ENCODE measurements at places on chromosomes 16 and 17.
A peak's percentile ranks its signal among the peaks of the same experiment; 100 is the strongest.

GRCh38 chr17:65064452-65065019, 8.0 kb upstream of the GNA13 start:
- peak; percentile 67 for DNase-seq

- DNase-seq = peak; percentile 17
Observed at GRCh38 chr16:85995541-85996423, 96.8 kb downstream of the IRF8 start.

DNA sequence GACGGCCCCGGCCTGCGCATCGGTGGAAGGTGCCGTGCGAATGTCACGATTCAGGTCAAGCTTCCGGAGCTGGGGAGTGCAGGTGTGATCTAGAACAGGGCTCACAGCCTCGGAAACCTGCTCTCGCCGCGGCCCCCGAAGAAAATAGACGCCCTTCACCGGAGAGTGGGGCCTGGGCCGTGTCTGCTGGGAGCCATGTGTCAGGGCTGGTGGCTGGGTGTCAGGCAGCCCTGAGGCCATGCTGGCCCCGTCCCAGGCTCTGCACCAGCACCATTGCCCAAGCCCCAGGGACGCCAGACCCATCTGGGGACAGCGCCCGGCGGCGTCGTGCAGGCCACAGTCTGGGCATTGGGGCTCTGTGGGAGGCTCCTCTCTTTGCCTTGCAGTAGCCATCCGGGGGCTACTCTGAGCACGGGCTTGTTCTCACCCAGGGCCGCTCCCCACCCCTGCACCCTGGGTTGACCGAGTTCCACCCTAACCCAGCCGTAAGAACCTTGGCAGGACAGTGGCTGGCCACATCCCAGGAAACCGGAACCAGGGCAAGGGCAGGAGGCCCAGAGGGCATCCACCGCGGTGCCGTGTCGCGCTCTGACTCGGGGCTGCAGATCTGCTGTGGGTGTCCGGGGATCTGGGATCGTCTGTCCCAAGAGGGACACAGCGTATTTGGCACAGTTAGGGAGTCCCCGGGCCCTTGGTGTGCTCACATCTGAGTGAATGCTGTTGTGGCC, 5.3 kb upstream of the NUDT16L1 start:
- DNase-seq = no peak

DNA sequence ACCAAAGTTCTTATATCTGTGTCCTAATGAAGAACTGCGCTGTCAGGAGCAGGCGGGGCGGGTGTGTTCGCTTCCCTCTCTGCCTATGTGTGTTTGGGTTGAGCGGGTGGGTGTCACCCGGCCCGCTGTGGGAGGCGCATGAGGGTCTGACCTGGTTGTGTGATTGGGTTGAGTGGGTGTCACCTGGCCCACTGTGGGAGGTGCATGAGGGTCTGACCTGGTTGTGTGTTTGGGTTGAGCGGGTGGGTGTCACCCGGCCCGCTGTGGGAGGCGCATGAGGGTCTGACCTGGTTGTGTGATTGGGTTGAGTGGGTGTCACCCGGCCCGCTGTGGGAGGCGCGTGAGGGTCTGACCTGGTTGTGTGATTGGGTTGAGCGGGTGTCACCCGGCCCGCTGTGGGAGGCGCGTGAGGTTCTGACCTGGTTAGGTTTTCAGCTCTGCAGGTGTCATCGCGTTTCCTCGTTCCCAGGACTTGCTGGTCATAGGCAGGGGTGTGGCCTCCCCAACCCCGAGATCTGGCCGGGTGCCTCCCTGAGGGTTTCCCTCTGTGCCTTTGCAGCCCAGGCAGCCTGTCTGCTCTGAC, 69.6 kb upstream of the ZNF750 start:
- no peak for DNase-seq

DNA sequence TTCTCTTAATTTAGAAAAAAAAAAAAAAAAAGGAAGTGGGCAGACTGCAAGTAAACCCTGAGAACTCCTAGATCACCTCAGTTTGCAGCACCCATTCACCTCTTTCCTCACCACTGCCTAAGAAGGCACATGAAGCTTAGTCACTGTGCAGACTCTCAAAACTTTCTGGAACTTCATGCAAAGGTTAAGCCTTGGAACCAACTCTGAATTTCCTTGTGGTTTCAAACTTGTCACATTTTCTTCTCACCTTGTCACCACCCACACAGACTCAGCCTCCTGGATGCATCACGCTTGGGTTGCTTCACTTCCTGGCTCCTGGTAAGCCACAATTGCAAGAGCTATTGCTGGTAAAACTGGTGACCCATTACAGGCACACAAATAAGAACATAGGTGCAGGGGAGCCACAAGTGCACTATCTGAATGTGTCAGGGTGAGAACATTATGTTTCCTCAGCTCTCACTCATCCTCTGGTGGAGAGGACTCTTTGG, 15.0 kb upstream of the CPD start:
- peak; percentile 56 for DNase-seq

DNA sequence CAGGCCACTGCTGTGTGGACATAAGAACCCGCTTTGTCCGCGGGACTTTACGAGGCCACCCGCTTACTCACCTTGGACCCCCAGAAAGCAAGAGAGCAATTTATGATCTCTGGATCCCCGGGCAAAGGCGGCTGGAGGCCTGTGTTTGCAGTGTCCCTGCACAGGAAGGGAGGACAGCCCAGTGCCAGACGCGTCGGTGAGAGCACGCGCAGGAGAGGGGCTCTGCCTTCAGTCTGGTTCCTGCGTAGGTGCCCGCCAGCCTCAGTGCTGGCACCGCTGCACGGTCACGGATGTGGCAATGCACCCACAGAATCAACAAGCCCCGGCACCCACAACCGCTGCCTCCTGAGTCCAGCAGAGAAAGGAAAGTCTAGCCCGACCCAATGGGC, 248.4 kb downstream of the C16orf95 start:
- DNase-seq = no peak

DNA sequence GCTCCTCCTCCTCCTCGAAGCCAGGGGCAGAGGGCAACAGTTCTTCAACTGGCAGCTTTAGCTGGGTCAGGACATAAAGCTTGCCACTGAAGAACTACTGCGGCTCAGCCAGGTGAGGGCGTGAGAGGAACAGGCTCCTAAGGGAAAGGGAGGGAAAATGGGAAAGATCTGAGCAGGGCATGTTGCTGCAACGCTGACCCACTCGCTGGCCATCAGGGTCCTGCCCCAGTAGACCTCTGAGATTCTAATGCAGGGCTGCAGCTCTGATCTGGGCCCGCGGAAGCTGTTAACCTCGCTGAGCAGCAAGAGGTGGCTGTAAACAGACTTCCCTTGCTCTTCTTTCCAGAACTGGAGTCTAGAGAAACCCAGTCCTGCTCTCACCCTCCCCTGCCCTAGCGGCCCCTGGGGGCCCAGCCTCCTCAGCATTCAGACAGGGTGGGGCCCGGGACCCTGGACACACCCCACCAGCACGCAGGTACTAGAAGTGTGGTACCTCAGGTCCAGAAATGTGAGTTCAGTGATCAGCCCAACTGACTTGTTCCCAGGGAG, 3.8 kb upstream of the TLCD2 start:
- peak; percentile 50 for DNase-seq

DNA sequence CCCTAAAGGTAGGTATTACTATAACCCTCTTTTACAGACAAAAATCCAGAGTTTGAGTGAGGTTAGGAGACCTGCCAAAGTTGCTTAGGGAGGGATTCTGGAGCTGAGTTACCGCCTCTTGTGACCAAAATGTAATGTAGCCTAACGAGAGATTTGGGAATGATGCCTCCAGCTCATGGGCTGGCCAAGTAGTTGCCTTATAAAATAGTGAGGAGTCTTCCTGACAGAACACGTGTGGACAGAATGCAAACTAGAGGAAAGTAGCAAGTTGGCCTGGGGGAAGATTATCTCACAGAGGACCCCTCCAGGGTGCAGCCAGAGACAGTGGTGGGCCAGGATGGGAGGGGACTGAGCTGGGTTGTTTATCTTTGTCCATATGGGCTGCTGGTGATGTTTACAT, 543.7 kb upstream of the CDH11 start:
- DNase-seq = no peak

GRCh38 chr17:61157246-61157886, 242.3 kb upstream of the TBX2 start:
- peak; percentile 54 for DNase-seq

DNA sequence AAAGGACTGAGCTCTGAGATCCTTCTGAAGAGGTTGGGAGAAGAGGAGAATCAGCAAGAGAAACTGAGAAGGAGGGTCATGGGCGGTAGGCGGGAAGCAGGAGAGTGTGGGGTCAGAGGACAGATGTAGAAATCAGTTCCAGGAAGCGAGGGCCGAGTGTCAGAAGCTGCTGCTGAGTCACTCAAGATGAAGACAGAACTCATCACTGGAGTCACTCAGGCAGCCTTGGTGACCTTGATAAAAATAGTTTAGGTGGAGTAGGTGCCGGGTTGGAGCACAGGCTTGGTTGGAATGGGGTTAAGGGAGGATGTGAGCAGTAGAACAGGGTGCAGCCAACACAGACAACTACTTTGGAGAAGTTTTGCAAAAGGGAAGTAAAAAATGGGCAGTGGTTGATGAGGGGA, 6.1 kb upstream of the ITGAM start:
- no peak for DNase-seq

- no peak for DNase-seq
Observed at GRCh38 chr17:37826497-37827430, 81.9 kb upstream of the HNF1B start.

GRCh38 chr17:56599088-56599487, 5.6 kb downstream of the NOG start:
- no peak for DNase-seq

DNA sequence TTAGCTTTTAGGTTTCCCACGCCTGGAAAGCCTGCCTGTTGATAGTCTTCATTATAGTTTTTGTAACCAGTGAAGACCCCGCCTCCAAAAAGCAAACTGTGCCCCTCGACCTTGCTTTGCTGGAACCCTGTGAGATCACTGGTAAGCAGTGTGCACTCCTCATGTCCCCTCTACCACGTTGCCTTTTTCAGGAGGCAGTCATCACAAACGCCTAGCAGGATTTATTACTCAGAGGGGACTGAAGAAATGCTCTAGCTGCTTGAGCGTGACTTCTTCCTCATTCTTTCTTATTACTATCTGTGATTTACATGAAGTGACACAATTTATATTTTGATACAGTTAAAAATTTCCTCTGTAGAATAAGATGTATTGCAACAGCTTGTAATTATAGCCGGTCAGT, 6.5 kb upstream of the KRTAP3-1 start:
- no peak for DNase-seq

GRCh38 chr17:15265131-15265530, at the start of gene PMP22:
Gene PMP22, minus strand, starts transcription at chr17:15265326. Its CDS starts 4,599 bp downstream, at chr17:15260727.
- DNase-seq = no peak

GRCh38 chr17:17892009-17892408, 55.2 kb upstream of the SREBF1 start:
- DNase-seq = no peak

- peak; percentile 48 for DNase-seq
Observed at GRCh38 chr16:14097182-14097959, 26.3 kb downstream of the MRTFB start.

DNA sequence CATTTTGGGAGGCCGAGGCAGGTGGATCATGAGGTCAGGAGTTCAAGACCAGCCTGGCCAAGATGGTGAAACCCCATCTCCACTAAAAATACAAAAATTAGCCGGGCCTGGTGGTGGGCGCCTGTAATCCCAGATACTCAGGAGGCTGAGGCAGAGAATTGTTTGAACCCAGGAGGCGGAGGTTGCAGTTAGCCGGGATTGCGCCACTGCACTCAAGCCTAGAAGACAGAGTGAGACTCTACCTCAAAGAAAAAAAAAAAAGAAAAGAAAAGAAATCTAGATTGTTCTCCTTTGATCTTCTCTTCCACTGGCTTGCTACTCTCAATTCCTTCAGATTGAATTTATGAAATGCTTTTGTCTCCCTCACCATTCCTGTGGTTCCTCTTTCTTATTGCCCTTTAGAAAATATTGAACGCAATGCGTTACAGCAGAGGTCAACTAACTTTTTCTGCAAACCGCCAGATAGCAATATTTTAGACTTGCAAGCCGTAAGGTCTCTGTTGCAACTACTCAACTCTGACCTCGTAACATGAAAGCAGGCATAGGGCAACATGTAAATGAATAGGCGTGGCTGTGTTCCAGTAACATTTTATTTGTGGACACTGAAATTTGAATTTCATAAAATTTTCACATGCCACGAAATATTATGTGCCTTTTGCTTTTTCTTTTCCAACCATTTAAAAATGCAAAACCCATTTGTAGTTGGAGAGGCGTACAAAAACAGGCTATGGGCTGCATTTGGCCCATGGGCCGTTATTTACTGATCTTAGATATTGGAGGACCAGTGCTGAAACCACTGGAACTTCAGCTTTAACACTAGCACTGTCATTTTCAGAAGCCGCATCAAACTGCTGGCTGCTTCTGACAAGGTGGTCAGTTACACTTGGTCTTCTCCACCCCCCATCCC, 24.8 kb downstream of the PITPNC1 start:
- no peak for DNase-seq

DNA sequence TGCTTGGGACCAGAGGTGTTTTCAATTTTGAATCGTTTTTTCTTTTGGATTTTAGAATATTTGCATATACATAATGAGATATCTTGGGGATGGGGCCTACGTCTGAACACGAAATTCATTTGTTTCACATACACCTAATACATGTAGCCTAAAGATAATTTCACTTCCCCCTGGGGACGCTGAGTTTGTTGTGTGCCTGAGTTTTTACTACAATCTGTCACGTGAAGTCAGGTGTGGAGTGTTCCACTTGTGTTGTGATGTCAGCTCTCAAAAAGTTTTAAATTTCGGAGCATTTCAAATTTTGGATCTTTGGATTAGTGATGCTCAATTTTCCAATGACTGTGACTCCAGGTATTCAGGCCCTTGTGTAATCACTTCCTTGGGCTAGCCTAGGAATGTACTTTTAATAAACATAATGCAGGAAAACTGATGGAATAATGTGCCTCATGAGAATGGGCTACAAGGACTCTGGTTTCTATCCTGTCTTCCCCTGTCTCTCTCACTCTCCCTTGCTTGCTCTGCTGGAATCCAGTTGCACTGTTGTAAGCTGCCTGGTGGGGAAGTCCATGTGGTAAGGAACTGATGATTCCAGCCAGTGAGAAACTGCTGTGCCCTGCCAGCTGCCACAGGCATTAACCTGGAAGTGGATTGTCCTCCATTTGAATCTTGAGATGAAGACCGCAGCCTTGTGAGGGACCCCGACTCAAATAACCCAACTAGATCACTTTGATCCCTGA, 403.8 kb downstream of the SHISA9 start:
- DNase-seq = no peak

DNA sequence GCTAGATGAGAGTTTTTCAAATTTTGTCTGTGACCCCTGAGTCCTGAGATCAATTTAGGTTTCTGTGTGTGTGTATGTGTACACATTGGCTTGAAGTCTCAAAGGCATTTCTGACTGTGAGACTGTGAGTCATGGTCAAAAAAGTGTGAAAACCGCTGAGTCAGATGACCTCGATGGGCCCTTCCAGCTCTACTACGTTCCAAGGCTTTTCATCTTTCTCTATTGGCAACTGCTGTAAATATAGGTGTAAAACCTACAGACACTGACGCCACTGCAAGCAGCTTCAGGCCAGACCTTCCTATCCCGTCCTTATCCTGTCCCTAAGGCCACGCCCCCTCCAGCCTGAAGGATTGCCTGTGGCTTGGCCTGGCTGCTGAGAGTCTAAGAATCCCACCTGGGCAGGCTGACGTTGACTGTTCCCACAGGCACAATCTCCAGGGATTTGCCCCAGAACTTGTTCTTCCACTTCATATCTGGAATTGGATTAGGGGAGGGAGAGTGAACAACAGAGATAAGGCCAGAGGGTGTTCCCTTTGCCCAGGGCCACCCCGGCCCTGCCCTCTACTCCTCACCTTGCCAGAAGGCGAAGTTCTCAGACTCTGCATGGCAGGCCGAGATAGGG, 11.3 kb downstream of the OSBPL7 start:
- DNase-seq = peak; percentile 89

All from EH (cell line).